T-helper 2 cell (primary cell): ENCODE measurements at places on chromosomes 1 and 21.

DNA sequence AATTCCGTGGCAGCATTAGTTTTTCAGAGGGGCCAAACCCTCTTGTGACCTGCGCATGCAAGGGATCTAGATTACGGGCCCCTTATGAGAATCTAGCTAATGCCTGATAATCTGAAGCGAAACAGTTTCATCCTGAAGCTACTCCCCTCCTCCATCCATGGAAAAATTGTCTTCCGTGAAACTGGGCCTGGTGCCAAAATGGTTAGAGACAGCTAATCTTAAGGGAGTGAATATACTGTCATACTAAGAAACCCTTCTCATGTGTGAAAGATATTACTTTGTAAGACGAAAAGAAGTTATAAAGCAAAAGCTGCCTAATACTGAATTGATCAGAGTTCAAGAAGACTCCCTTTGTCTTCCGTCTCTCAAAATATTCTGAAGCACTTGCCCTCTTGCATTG, 166.3 kb downstream of the DUSP10 start:
- DNase-seq = no peak

DNA sequence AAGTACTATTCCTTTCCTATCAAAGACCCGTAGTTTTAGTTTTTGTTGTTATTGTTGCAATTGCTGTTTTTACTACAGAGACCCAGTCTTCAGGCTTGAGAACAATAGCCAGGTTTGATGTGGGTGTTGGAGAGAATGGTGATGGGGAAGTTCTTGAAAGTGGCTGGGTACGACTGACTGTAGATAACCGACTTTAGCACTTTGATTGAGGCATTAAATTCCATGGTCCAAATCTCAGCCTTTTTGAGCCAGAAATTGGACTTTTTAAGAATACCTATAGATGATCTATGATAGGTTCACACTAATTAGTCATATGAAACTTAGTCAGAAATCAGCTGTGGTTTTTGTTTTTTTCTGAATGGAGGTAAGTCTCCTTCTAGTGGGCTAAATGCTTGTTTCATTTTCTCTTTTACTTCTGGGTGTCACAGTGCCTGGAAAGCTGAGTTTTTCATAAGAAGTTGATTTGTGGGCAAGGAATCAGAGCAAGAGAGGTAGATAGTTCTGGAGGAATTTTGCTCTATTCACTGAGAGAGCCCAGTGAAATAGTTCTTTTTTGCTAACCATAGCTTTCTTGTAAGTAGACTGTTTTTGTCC, 2.8 kb downstream of the PPIH start:
- DNase-seq = no peak

- DNase-seq = no peak
These were observed 14.7 kb downstream of the UCK2 start for GRCh38 chr1:165842023-165842670.

GRCh38 chr1:227557962-227558725, 5.2 kb upstream of the ZNF678 start:
- no peak for DNase-seq

DNA sequence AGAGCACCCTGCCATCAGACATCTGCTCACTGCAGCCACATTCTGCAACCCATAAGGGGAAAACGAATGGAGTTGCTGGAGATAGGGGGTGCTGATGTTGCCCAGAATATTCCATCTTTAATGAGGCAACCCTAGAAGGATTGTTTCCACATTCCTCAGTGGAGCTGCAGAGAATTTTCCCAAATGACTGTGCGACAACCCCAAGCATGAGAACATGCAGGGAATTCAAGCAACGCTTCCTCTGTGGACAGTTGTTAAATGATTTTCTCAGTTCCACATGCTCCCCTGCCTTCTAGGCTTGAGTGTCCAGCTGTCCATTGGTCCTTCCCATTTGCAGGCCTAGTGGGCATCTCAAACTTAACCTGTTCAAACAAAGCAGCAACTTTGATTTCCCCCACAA, 20.5 kb upstream of the UBL4B start:
- no peak for DNase-seq

DNA sequence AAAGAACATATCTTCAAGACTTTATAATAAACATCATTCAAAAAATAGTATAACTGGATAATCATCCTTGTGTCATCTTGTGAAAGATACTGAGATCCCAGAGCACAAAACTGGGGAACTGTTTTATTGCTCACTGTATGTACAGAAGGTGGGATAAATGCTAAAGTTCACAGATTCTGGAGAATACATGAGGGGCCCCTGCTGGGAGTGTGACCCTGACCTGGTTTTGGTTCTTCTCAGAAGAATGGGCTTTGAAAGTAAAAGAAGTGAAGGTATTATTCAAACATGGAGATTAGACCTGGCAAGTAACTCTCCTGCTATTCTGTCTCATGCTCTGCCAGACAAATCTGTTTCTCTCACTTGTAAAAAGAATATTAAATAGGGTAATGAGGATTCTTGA, 14.5 kb downstream of the WDR26 start:
- no peak for DNase-seq

DNA sequence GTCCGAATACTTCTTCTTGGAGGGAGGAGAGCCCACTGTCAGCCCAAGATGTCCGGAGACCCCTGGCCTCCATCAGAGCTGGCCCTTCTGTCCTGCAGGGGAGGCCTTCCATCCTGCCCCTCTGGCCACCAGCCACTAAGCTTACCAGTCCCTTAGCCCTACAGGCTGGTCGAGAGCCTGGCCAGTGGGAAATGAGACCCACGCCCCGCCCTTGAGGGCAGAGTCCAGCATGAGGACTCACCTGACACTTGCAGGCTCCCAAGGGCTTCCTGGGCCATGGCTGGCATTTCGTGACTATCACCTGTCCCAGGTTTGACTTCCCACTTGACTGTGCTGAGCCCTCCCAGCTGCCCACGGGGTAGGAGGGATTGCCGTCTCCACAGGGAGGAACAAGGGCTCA, 361.8 kb upstream of the VAMP3 start:
- no peak for DNase-seq

DNA sequence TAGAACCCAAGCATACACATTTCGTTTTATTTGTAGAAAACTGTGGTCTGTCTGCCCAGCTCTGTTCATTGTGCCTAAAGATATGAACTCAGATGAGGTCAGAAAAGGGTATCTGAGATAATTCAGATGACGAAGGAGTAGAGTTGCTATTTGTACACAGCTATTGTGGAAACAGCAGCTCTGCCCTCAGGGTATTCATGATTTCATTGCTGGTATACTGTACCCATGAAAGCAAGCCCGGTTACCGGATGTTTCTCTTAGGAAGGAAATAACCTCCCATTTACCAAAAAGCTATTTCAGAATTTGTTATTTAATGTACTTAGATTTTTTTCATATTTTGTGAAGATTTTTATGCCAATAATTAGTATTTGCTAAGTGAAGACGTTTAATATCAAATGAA, 37.8 kb downstream of the SMAP2 start:
- no peak for DNase-seq
